ENCODE measurements at places on chromosomes 5 and 9.

- no peak for DNase-seq
These were observed 51.0 kb downstream of the FKTN start for GRCh38 chr9:105608721-105609598.

GRCh38 chr5:27318701-27319100, 280.3 kb upstream of the CDH9 start:
- no peak for DNase-seq

- DNase-seq = no peak
These were observed 36.6 kb downstream of the NCS1 start for GRCh38 chr9:130208600-130209347.

DNA sequence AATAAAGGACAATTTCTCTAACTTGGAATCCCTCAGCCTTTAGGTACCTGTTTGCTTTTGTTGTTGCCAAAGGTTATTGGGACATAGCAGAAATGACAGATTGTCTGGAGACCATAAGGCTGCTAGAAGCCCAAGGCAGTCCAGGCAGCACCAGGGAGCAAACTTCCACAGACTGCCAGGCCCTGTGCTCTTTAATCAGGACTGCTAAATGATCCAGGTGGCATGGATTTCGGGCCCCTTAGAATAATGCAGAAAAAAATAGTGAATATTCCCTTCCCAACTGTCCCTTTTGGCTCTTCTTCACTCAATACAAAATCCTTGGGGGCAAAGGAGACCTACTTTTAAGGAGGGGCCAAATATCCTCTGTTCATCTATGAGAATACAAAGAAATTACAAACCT, 73.9 kb downstream of the GABRA1 start:
- DNase-seq = no peak

GRCh38 chr5:154479944-154480750, 2.1 kb upstream of the HAND1 start:
- no peak for DNase-seq

- DNase-seq = no peak
These were observed 22.7 kb downstream of the MED27 start for GRCh38 chr9:132056717-132057560.

DNA sequence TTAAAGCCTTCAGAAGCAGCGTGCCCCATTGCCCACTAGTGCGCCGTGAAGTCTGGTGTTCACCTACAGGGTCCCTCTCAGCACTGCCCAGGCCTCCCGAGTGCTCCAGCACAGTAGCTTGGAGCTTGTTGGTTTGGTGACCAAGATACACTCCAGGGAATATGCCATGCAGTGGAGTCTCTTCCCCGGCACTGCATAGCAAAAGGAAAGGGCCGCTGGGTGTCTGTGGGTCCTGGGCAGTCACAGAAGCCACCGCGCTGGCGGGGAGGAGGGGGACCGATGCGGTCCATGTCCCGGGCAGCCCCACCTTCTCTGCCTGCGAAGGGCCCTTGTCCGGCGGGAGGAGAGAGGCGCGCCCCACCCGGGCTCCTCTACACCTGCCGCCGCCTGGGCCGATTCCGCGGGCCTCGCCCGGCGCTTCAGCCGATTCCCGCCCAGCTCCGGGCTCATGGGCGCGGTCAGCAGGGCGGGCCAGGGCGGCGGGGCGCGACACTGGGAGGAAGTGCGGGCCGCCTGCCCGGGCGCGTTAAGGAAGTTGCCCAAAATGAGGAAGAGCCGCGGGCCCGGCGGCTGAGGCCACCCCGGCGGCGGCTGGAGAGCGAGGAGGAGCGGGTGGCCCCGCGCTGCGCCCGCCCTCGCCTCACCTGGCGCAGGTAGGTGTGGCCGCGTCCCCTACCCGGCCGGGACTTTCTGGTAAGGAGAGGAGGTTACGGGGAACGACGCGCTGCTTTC, at the start of gene SYK:
Gene SYK (plus strand): TSS at position 579 of the 732 bp plus-strand sequence. CDS start 42,080 bp downstream, outside the sequence.
- no peak for DNase-seq

DNA sequence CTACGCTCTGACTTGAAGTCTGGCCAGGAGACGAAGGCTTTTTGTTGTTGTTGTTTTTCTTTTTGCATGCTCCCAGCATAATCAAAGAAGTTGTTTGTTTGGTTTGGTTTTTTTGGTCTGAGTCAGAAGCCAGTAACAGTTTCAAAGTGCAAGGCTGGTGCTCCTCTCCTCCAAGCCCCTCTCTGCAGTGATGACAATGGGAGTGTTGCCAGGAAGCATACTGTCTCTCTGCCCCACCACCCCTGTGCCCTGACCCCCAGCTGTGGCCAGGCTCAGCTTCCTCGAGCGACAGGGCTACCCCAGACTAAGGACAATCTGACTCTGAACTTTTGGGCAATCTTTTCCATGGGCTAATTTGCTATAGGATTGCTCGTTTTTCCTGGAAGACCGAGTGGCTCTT, 173.8 kb upstream of the PITX1 start:
- DNase-seq = no peak

GRCh38 chr9:112699230-112699629, 18.7 kb downstream of the INIP start:
- DNase-seq = no peak

- DNase-seq = no peak
These were observed 6.8 kb upstream of the CEL start for GRCh38 chr9:133054966-133055365.

DNA sequence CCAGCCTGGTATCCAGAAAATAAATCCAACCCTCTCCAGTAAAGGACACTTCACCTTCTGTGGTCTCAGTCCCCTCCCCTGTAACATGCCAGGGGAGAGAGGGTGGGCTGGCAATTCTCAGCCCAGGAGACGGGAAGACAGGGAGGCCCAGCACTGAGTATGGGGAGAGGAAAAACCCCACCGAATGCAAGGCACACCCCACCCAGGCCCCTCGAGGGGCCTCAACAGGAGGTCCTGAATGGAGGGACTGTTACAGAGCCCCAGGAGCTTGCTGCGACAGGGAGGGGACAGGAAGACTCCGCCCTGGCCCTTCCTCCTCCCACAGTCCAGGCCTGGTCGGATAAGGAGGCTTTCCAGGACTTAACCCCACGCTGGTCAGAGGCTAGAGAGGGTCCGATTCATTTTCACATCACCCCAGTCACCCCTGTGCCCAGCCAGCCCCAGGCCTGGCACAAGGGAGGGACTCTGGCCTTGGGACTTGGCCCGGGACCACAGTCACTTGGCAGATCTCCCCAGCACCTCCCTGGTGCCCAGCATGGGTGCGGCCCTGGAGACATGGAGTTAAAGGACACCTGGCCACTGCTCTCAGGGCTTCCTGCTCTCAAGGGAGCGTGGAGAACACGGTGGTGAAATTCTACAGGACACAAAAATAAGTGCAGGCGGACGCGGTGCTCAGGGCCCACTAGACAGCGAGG, 44.9 kb upstream of the STXBP1 start:
- no peak for DNase-seq

- DNase-seq = no peak
These were observed 107.4 kb downstream of the MCTP1 start for GRCh38 chr5:95177456-95177855.

DNA sequence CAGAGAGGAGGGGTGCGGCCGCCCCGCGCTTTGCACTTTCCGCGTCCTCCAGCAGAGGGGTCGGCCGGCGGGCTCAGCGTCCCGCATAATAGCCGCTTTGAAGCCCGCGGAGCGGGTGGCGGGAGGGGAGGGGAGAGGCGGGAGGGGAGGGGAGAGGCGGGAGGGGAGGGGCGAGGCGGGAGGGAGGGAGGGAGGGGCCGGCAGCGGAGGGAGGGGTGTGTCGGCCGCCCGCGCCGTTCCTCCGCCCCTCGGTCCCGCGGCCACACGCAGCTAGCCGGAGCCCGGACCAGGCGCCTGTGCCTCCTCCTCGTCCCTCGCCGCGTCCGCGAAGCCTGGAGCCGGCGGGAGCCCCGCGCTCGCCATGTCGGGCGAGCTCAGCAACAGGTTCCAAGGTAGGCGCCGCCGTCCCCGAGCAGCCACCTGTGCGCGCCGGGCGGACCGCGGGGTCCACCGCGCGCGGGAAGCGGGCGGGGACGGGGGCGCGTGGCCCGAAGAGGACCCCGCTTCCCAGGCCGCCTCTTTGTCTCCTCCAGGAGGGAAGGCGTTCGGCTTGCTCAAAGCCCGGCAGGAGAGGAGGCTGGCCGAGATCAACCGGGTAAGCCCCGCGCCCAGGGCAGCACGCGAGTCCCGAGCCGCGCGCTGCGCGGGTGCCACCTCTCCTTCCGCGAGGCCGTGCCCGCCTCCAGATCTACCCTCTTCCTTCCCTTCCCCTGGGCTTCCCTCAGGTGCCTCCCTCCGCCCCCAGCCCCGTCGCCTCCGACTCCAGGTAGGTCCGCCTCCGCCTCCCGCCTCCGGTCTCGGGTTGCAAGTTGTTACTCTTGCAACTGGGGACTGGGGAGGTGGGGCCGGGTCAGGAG, at the start of gene AIF1L:
Gene AIF1L (plus strand): TSS at position 263 of the 857 bp plus-strand sequence. CDS start 99 bp downstream, at position 362.
- DNase-seq = no peak

DNA sequence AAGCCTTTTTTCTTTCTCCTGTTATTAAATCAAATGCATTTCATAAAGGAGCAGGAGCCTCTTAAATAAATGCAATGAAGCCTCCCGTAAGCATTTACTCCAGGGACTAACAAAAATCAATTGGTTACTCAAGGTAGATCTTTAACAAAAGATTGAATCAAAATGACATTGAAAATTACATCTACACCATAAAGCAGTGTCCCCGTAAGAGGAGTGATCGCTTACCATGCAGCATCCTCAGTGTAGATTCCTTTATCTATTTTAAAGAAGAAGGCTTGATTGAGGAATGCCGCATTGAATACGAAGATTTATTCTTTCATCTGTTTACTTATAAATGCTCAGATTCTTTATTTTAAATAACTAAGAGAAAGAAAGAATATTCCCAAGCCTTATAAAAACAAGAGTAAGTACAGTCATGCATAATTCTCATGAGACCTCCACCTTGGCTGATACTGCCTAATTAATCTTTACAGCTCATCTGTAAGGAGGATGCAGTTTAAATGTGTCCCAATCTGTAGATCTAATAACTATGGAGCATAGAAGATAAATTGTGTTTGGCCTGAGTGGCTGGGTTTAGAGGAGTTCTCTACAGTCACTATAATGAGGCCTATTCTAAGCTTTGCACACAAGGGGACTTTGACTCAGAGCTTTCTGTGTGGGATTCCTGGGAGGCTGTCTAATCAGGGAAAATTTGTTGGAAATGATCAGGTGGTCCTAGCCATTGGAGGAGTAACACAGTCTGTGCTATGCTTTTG, 55.1 kb downstream of the PLPPR1 start:
- DNase-seq = no peak

DNA sequence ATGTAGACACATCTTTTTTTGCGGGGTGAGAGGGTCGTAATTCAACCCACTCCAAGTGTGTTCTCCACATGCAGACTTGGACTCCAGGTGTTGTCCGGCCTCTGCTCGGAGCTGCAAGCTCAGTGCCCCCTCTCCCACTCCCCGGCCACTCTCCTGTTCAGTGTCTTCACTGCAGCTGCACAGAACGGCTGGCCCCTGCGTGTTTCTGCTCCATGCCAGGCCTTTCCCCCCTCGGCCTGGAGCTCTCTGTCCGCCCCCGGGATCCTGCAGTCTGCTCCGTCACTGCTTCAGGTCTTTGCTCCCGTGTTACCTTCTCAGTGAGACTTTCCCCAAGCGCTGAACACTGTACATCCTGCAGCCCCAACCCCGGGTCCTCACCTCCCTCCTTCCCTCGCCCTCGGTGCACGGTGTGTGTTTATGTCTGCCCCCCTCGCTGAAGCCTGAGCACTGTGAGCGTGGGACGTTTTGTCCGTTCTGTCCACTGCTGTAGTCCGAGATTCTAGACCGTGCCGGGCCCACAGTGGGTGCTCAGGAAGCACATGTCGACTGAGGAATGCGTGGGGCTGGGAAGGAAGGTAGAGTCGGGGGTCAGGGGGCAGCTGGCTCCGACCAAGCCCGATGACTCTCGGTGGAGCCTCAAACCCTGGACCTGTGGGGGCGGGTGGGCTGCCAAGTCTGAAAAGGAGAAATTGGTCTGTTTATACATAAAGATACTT, 26.4 kb upstream of the GFPT2 start:
- no peak for DNase-seq

- DNase-seq = no peak
These were observed 99.1 kb upstream of the ABCA1 start for GRCh38 chr9:105027084-105027483.

GRCh38 chr5:142981475-142981874, 211.3 kb downstream of the ARHGAP26 start:
- DNase-seq = no peak

DNA sequence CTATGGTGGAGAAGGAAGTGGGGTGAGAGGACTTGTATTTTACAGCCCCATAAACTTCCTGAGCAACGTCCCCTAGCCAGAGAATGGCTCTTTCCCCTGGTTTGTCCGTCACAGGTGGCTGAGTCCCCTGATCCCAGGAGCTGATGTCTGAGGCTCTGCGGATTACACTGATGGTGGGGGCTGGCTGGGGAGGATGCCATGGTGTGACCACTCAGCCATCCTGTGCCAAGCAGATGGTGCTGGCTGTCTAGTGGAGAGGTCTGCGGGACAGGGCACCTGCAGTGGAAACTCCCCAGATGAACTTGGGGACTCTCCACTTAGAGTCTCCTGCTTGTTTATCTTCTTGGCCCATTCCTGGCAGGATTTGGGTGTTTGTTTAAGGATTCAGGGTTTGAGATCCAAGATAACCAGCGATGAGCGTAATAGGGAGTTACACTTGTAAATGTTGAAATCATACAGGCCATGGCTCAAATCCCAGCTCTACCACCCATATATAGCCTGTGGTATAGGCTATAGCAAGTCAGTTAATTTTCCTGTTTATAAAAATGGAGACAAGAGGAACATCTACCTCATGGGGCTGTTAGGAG, 4.7 kb upstream of the PTGS1 start:
- no peak for DNase-seq

DNA sequence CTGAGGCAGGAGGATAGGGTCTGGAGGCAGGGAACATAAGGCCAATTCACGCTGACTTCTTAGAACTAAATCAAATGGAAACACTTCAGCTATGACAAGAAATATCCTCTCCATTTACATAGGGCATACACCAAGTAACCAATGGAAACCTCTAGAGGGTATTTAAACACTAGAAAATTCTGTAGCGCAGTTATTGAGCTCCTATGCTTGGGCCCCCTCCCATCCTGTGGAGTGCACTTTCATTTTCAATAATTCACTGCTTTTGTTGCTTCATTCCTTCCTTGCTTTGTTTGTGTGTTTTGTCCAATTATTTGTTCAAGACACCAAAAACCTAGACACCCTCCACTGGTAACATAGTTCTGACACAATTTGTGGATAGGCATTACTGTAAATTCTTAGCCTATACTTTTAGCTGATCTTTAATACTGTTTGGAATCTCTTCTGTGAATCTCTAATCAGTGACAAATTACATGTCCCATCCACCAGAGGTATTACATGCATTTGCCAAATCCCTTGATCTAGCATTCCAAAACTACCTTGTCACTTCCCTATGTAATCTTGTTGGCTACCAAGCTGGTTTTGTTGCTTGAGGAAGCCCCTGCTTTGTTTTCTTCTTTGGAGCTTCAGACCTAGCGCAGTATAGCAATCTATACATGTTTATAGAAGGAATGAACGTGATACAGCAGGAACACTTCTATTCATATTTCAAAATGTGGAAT, 61.6 kb downstream of the ST8SIA4 start:
- no peak for DNase-seq
